Stimulated activated CD4-positive, alpha-beta T cell treated with anti-CD3 and anti-CD28 coated beads, Interleukin-2, amount 100 ng/mL, for 48 hours (primary cell): ENCODE measurements at places on chromosomes 2 and 18.

GRCh38 chr2:135822855-135823254 lies 14.1 kb downstream of the LCT start:
- no peak for DNase-seq

DNA sequence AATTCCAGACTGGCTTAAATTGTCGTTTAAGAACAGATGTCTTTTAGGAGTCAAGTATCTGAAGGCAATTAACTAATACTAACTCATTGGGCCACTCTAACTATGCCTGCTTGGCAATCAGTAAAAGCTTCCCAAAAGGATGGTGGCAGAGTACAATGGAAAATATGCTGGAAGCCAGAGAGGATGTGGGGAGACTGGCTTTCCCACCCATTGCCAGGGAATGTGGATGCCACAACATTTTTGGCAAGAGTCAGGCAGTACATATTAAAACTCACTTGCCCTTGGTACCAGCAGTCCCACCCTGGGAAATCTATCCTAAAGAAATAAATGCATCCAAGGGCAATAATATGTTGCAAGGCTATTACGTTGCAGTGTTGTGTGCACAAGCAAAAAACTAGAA lies 74.0 kb upstream of the FZD7 start:
- no peak for DNase-seq

DNA sequence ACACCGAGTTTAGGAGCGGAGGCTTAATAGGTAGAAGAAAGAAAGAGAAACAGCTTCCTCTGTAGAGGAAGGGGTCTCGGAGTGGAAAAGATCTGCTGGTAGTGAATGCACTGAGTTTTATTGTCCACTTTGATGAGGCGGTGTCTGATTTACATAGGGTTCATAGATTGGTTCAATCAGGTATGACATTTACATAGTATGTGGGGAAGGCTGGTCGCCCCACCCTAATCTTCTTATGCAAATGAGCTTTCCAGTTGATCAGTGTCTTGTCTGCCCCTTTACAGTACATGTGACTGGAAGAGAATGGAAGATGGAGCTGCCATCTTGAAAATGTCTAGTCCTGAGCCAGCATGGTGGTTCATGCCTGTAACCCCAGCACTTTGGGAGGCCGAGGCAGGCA lies 19.9 kb upstream of the CNOT11 start:
- DNase-seq: no peak

DNA sequence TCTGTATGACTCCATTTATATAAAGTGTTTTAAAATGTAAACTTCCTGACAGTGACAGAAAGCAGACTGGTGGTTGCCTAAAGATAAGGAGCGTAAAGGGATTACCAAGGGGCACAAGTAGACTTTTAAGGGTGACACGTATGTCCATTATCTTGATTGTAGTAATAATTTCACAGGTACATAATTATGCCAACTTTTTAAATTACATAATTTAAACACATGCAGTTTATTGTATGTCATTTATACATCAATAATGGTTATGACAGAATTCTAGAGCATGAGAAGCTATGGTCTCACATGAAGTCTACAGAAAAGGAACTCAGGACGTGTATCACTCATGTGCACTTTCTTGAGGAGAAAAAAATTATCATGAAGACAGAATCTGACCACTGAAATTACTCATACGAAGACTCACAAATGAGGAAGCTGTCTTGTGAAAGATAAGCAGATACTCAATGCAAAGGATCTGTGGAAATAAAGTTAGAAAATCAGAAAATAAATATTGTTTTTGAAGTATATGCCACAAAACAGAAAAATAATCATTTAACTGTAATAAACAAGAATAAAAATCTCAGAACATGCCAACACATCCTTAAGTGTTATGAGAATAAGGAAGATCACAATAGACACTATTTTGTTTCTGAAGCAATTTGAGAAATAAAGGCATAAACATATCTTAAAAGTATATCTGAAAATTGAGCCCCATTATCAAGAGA lies 84.4 kb downstream of the TMEM131 start:
- DNase-seq: no peak

- DNase-seq: no peak
Observed at GRCh38 chr2:139165041-139165440, 384.9 kb upstream of the NXPH2 start.

- no peak for DNase-seq
Observed at GRCh38 chr2:219158025-219158424, 2.6 kb downstream of the NHEJ1 start.
